Muscle of back (tissue), 13 donors: ENCODE measurements at places on chromosomes 13 and 19. TPM values are rescaled to one million over a fixed set of nuclear protein-coding genes. Genes with fewer than 3 reads are reported as not detected.

The SYT5 gene
- not detected for polyA plus RNA-seq

The VAV1 gene
- 2.7 TPM for polyA plus RNA-seq

The FARP1 gene
- 75.7 TPM for polyA plus RNA-seq

The ZNF577 gene
- 21.2 TPM for polyA plus RNA-seq

The ZNF221 gene
- polyA plus RNA-seq = 2.9 TPM

The PIBF1 gene
- 22.4 TPM for polyA plus RNA-seq

The ZGLP1 gene
- polyA plus RNA-seq = 2.4 TPM

The CYP4F8 gene
- not detected for polyA plus RNA-seq

The NAPSA gene
- polyA plus RNA-seq = 0.52 TPM

The RFPL4A gene
- polyA plus RNA-seq = 0.46 TPM

The SELENOV gene
- not detected for polyA plus RNA-seq

The IGFL3 gene
- polyA plus RNA-seq = not detected

The ZNF229 gene
- 5.8 TPM for polyA plus RNA-seq

The DENND1C gene
- 1.8 TPM for polyA plus RNA-seq

The IFT88 gene
- polyA plus RNA-seq = 16.7 TPM

The ARHGAP33 gene
- polyA plus RNA-seq = 21.0 TPM

The CHST8 gene
- 0.42 TPM for polyA plus RNA-seq

The ZNF616 gene
- polyA plus RNA-seq = 11.2 TPM

The SPTBN4 gene
- polyA plus RNA-seq = 0.48 TPM

The CD79A gene
- polyA plus RNA-seq = 1.6 TPM
